CD8-positive, alpha-beta memory T cell (primary cell): ENCODE measurements at places on chromosomes 7 and 10. TPM values are rescaled to one million over a fixed set of nuclear protein-coding genes. Genes with fewer than 3 reads are reported as not detected.

The ABCB1 gene
- 17.0 TPM for total RNA-seq

The ABCC2 gene
- total RNA-seq = 1.5 TPM

The TMEM176B gene
- 0.27 TPM for total RNA-seq

The CRHR2 gene
- not detected for total RNA-seq

The CALHM3 gene
- total RNA-seq = not detected

The NUPR2 gene
- not detected for total RNA-seq

The SPDYE5 gene
- total RNA-seq = not detected

The UCMA gene
- not detected for total RNA-seq

The OAT gene
- 44.1 TPM for total RNA-seq

The GHRHR gene
- total RNA-seq = not detected

The FAM200A gene
- 7.9 TPM for total RNA-seq

The SUPV3L1 gene
- total RNA-seq = 50.0 TPM

The MOGAT3 gene
- total RNA-seq = not detected

The SCART1 gene
- total RNA-seq = 1.4 TPM

The OR6B1 gene
- total RNA-seq = not detected

The TMEM176A gene
- 0.26 TPM for total RNA-seq

The CPXM2 gene
- total RNA-seq = not detected

The CABCOCO1 gene
- not detected for total RNA-seq

DNA sequence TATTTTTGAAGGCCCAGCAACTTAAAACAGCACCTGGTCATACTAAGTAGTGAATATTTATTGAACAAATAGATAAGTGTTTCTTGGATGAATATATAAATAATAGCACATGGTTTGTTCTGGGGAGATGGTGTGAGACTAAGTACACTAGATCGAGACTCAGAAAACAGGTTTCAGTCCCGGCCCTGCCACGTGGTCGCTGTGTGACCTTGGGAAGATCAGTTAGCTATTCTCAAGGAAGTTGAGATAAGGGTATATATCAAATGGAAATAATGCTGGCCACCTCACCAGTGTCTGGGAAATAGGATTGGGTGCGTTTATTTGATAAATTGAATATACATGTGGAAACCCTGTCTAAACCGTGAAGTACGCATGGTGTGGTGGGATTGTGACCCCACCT is 354.6 kb downstream of the SDK1 start:
- no peaks in the 10 kb centered on the region for H3K4me1 ChIP-seq
- no peaks in the 10 kb centered on the region for H3K27me3 ChIP-seq
- no peak overlapping the region for H3K4me3 ChIP-seq

- no peaks in the 10 kb centered on the region for H3K36me3 ChIP-seq
- no peak for DNase-seq
- no peak overlapping the region for H3K27ac ChIP-seq
- H3K4me1 ChIP-seq = no peaks in the 10 kb centered on the region
- H3K4me3 ChIP-seq = no peak overlapping the region
Measured at GRCh38 chr10:80429521-80429973, 21.2 kb downstream of the PRXL2A start.

- H3K4me1 ChIP-seq = no peaks in the 10 kb centered on the region
- DNase-seq = no peak
- H3K27ac ChIP-seq = no peak overlapping the region
- H3K27me3 ChIP-seq = no peaks in the 10 kb centered on the region
- no peak overlapping the region for H3K4me3 ChIP-seq
Measured at GRCh38 chr7:20257212-20257611, 40.0 kb upstream of the MACC1 start.

DNA sequence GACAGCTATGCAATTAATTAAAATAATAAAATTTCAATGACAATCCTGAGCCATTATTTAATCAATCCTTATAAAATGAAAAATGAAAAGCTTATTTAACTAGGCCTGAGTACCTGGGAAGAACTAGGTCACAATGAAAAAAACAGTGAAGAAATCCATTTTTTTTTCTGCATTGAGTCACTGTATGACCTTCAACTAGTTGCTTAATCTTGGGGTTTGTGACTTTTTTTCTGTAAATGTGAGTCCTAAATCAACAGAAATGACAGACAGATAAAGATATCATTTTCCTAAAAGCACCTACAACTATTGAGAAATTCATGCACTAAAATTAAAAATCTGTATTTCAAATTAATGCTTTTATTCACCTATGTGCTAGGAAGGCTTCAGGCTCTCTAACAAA is 96.8 kb downstream of the TMEM26 start:
- H3K27ac ChIP-seq = no peak overlapping the region
- H3K4me3 ChIP-seq = no peak overlapping the region
- DNase-seq = no peak
- H3K36me3 ChIP-seq = no peaks in the 10 kb centered on the region
- no peaks in the 10 kb centered on the region for H3K4me1 ChIP-seq

DNA sequence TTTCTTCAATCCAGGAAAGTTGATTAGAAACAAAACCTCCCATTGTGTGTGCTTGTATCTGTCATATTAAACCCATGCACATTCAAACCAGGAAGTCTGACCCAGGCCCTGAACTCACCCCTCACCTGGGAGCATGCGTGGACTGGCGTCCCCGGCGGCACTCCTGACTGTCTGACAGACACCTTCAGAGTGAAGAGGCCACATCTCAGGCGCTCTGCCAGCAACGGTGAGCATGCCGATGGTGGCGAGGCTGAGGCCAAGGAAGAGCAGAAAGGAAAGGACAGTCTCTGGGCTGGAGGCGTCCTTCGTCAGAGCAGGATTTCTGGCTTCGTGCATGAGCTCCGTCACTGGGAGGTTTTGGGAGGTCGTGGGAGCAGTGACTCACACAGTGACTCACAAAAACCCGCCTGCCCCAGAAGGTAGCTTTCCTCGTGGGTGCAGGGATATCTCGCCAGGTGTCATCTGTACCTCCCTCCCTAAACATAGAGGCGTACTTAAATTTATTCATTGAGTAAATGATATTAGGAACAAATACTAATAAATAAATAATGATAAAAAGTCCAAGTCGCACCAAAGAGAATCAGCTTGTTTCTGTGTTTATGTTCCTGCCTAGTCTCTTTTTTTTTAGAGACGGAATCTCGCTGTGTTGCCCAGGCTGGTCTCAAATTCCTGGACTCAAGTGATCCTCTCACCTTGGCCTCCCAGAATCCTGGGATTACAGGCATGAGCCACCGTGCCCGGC is 13.5 kb downstream of the IQCE start:
- no peaks in the 10 kb centered on the region for H3K4me1 ChIP-seq
- H3K36me3 ChIP-seq = no peaks in the 10 kb centered on the region
- no peak overlapping the region for H3K27ac ChIP-seq
- no peaks in the 10 kb centered on the region for H3K27me3 ChIP-seq
- DNase-seq = no peak
- H3K4me3 ChIP-seq = no peak overlapping the region

- no peaks in the 10 kb centered on the region for H3K36me3 ChIP-seq
- H3K27me3 ChIP-seq = no peaks in the 10 kb centered on the region
- DNase-seq = no peak
Measured at GRCh38 chr10:10910634-10911033, 107.0 kb upstream of the CELF2 start.

- peaks cover 8% of the 10 kb centered on the region for H3K36me3 ChIP-seq
- H3K27me3 ChIP-seq = no peaks in the 10 kb centered on the region
- no peak overlapping the region for H3K4me3 ChIP-seq
- DNase-seq = no peak
- H3K4me1 ChIP-seq = peaks cover 2% of the 10 kb centered on the region
Measured at GRCh38 chr10:50410066-50410811, 158.9 kb upstream of the ASAH2 start.

DNA sequence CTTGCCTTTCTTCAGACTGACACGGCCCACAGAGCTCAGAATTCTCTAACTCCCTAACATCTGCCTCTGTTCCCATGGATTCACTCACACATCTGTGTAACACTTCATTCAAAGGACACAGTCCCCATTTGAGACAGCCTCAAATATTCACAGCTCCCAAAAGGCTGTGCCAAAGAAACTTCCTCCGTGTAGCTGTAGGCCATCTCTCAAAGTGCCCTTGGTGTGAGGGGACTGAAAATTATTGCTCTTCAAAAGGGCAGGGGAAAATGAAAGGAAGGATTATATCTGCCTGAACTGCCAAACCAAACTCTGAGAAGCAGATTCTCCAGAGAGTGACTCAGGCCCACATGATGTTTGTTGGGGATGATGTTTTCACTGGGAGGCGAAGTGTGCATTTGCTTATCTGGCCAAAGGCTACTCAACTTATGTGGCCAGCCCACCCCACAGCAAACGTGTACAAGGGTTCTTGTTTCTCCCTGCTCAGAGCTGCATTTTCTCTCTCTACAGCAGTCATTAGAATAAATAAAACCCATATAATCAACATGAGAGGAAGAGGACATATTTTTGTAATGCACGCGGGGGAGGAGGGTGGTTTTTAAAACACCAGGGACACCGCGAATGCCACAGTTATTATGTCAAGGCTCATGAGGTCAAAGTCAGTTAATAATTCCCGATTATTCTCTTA is 302.4 kb upstream of the NFE2L3 start:
- no peak for DNase-seq
- peaks cover 8% of the 10 kb centered on the region for H3K4me1 ChIP-seq
- peaks cover 35% of the 10 kb centered on the region for H3K27me3 ChIP-seq
- no peaks in the 10 kb centered on the region for H3K36me3 ChIP-seq
- H3K27ac ChIP-seq = no peak overlapping the region

DNA sequence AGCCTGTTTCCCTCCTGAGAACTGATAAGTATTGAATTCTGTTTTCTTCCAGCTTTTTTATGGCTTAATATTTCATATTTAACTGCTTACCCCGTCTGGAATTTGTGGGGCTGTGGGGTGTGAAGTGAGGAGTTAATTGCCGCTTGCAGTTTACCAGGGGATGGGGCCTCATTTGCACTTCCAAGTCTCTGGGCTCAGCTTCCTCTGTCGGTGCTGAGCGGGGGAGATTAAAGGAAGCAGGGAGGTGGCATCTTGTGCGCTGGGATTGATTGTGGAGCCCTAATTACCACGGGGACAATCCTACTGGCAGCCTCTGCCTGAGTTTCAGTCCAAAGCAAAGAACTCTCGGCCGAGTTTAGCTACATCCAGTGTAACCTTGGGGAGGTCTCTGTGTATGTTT is 33.4 kb downstream of the ELFN1 start:
- H3K36me3 ChIP-seq = no peaks in the 10 kb centered on the region
- no peaks in the 10 kb centered on the region for H3K27me3 ChIP-seq
- H3K27ac ChIP-seq = no peak overlapping the region

GRCh38 chr10:35426657-35427056 is 90.3 kb downstream of the CCNY start:
- no peak overlapping the region for H3K4me3 ChIP-seq
- H3K27ac ChIP-seq = no peak overlapping the region

- H3K4me1 ChIP-seq = no peaks in the 10 kb centered on the region
- no peaks in the 10 kb centered on the region for H3K36me3 ChIP-seq
- H3K4me3 ChIP-seq = no peak overlapping the region
- no peaks in the 10 kb centered on the region for H3K27me3 ChIP-seq
Measured at GRCh38 chr7:155825336-155825735, 13.1 kb upstream of the SHH start.

DNA sequence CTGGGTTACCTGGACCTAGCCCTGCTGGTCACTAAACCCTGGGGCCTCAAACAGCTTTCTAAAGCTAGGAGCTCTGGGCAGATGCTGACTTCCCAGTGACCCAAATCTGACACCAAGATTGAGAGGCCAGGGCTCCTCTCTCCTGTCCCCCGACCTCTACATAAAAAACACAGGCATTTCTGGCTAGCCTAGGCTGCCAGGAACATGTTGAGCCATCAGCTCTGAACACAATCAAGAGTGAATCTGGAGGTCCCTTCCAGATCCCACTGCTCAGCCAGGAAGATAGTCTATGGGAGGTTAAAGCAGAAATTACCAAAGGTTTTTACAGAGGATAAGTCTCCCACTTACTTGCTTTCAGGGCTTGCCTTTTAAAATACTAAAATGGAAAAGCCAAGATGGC is 22.1 kb upstream of the PDE1C start:
- no peak overlapping the region for H3K27ac ChIP-seq
- DNase-seq = no peak
- no peak overlapping the region for H3K4me3 ChIP-seq
- no peaks in the 10 kb centered on the region for H3K36me3 ChIP-seq
- H3K27me3 ChIP-seq = no peaks in the 10 kb centered on the region

- H3K4me1 ChIP-seq = no peaks in the 10 kb centered on the region
- DNase-seq = no peak
- H3K4me3 ChIP-seq = no peak overlapping the region
- no peak overlapping the region for H3K27ac ChIP-seq
- H3K27me3 ChIP-seq = no peaks in the 10 kb centered on the region
- peaks cover 35% of the 10 kb centered on the region for H3K36me3 ChIP-seq
Measured at GRCh38 chr10:46254467-46254866, 32.3 kb upstream of the ANTXRL start.

DNA sequence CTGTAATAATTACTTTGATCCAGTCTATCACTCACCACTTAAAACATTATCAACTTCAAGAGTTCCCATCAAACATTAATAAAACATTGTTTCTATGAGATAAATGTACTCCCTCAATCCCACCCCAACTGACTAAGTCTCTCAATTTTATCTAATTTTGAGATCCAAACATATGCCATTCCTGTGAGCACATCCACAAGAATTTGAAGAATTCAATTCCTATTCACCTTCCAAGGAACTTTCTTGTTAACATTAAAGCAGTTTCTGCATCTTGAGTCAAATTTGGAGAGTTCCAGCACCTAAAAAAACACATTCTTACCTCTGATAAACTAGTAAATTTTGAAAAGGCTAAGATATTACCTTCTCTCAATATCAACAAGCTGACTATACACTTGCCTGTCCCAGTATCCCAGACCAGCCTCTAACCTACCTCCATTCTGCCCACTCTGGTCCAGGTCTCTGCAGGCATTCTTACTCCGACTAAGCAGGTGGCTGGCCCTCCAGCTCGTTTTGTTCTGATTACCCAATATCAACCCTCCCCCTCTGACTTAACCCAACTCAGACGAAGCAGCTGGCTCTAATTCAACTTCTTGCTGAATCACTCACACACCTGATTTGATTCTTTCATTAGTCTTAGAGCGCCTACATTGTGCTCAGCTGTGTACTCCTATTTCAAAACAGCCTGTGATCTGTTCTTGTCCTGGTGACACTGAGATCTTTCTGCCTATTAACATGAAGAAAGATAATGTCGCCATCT is 275.2 kb downstream of the IPMK start:
- DNase-seq = no peak
- H3K36me3 ChIP-seq = no peaks in the 10 kb centered on the region
- H3K27ac ChIP-seq = no peak overlapping the region
- no peaks in the 10 kb centered on the region for H3K4me1 ChIP-seq
- no peak overlapping the region for H3K4me3 ChIP-seq

- H3K27ac ChIP-seq = no peak overlapping the region
- no peak overlapping the region for H3K4me3 ChIP-seq
- DNase-seq = no peak
- H3K36me3 ChIP-seq = no peaks in the 10 kb centered on the region
- no peaks in the 10 kb centered on the region for H3K4me1 ChIP-seq
Measured at GRCh38 chr10:1652151-1652550, 85.2 kb downstream of the ADARB2 start.

- H3K36me3 ChIP-seq = no peaks in the 10 kb centered on the region
- DNase-seq = no peak
- H3K27me3 ChIP-seq = peaks cover 26% of the 10 kb centered on the region
- H3K4me3 ChIP-seq = no peak overlapping the region
- peaks cover 4% of the 10 kb centered on the region for H3K4me1 ChIP-seq
- no peak overlapping the region for H3K27ac ChIP-seq
Measured at GRCh38 chr7:74029089-74029785, 1.3 kb downstream of the ELN start.

- H3K4me1 ChIP-seq = peaks cover 2% of the 10 kb centered on the region
- no peak overlapping the region for H3K27ac ChIP-seq
- H3K4me3 ChIP-seq = no peak overlapping the region
- no peak for DNase-seq
Measured at GRCh38 chr7:90602303-90602702, 6.2 kb downstream of the CDK14 start.
